ENCODE measurements at places on chromosomes 5 and 9. TPM values are rescaled to one million over a fixed set of nuclear protein-coding genes. Genes with fewer than 3 reads are reported as not detected.

SYNPO gene
- 1.5 TPM for total RNA-seq

FST gene
- 0.73 TPM for total RNA-seq

ALDH1B1 gene
- 1.7 TPM for total RNA-seq

STKLD1 gene
- 0.72 TPM for total RNA-seq

AUH gene
- 15.2 TPM for total RNA-seq

SV2C gene
- total RNA-seq = 0.02 TPM

SUSD3 gene
- 62.3 TPM for total RNA-seq

MYMK gene
- total RNA-seq = not detected

RAB3C gene
- total RNA-seq = not detected

TAF11L5 gene
- not detected for total RNA-seq

SLC36A2 gene
- total RNA-seq = not detected

TRIM36 gene
- total RNA-seq = 0.40 TPM

TUSC1 gene
- not detected for total RNA-seq

STC2 gene
- total RNA-seq = not detected

NPM1 gene
- 1,005 TPM for total RNA-seq

LCN1 gene
- not detected for total RNA-seq

GABRA6 gene
- total RNA-seq = not detected

HSPB3 gene
- total RNA-seq = not detected

ANKRD31 gene
- 0.47 TPM for total RNA-seq

PCDHB8 gene
- not detected for total RNA-seq

TMOD1 gene
- 0.86 TPM for total RNA-seq

ACOT12 gene
- total RNA-seq = not detected

NNT gene
- total RNA-seq = 42.6 TPM

MGAT4B gene
- total RNA-seq = 168 TPM

UNC5A gene
- not detected for total RNA-seq

ELOVL7 gene
- total RNA-seq = 40.1 TPM

DNAJC21 gene
- total RNA-seq = 54.3 TPM

CTSV gene
- total RNA-seq = not detected

PCDHGB7 gene
- total RNA-seq = not detected

SLC46A2 gene
- not detected for total RNA-seq

GRPEL2 gene
- total RNA-seq = 21.2 TPM

GARNL3 gene
- 2.5 TPM for total RNA-seq

PCDHB15 gene
- total RNA-seq = not detected

TSC1 gene
- 58.3 TPM for total RNA-seq

LRRC70 gene
- total RNA-seq = 5.8 TPM

ARL14EPL gene
- total RNA-seq = not detected

OCLN gene
- total RNA-seq = 9.0 TPM

DIPK1B gene
- 1.3 TPM for total RNA-seq

IRX2 gene
- not detected for total RNA-seq

KLHL3 gene
- 17.5 TPM for total RNA-seq

BAAT gene
- not detected for total RNA-seq

PCDHA3 gene
- total RNA-seq = not detected

LRRTM2 gene
- total RNA-seq = 0.10 TPM

DMRTA1 gene
- 0.42 TPM for total RNA-seq

HTR4 gene
- not detected for total RNA-seq

FSD1L gene
- 3.2 TPM for total RNA-seq

PRLR gene
- not detected for total RNA-seq

MARCOL gene
- total RNA-seq = not detected

ACSL6 gene
- 18.0 TPM for total RNA-seq

Data from T-helper 17 cell (primary cell).